ENCODE measurements at places on chromosomes 16 and 17. TPM values are rescaled to one million over a fixed set of nuclear protein-coding genes. Genes with fewer than 3 reads are reported as not detected.

TEX19 gene
- total RNA-seq: not detected

YBX2 gene
- total RNA-seq: 0.24 TPM

GRCh38 chr17:30920683-30921543 is 832 bp upstream of the ADAP2 start:
- DNase-seq: no peak

C1QL1 gene
- total RNA-seq: not detected

DPEP3 gene
- total RNA-seq: not detected

ANKRD40CL gene
- not detected for total RNA-seq

GRCh38 chr16:87721622-87722585 is 43.9 kb downstream of the KLHDC4 start:
- no peak for DNase-seq

C16orf96 gene
- 0.38 TPM for total RNA-seq

DNA sequence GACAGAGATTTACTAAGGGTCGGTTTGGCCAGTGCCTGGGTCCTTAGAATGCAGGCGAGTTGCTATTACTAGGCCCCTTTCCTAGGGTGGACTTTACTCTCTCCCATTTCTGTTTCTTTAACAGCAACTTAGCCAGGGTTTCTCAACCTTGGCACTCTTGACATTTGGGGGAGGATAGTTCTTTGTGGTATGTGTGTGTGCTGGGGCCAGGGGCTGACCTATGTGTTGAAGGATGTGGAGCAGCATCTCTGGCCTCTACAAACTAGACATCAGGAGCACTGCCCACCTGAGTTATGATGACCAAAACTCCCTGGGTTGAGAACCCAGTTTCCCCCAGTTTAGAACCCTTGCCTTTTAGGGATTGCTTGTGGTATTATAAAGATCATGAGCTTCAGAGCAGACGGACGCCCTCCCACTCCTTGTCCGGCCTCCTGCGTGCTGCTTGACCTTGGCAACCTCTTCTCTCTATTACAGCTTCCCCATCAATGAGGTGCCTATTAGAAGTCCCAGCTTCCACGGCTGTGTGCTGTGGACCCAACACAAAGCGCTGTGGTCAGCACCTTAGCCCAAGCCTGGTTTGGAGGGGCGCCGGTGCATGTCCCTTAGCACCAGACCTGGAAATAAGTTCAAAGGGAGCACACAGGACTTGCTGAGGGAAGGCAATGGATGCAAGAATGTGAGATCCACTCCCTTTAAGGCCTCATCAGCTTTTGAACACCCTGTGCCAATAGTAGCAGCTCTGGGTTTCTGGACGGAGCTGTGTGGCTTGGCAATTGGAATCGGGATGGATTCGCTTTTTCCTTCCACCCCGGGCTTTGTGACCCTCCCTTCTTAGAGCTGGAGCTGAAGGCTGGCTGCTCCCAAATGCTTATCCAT is 239.2 kb upstream of the MAF start:
- DNase-seq: no peak

- DNase-seq: no peak
These were observed 37.4 kb downstream of the AXIN2 start for GRCh38 chr17:65523853-65524664.

LGALS9B gene
- total RNA-seq: not detected

OR3A3 gene
- not detected for total RNA-seq

GRCh38 chr16:6964679-6965078 is 368.0 kb upstream of the RBFOX1 start:
- DNase-seq: no peak

DNA sequence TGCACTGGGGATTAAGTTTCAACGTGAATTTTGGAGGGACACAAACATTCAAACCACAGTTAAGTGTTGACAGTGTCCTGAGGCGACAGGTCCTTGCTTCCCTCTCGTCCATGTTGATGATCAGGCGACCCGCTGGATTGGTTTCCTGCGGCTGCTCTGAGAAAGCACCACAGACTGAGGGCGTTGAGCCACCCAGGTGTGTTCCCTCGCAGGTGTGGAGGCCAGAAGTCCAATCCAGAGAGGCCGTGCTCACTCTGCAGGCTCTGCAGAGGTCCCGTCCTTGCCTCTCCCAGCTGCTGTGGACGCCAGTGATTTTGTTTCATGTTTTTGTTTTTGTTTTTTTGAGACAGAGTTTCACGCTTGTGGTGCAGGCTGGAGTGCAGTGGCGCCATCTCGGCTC is 22.4 kb upstream of the CBX2 start:
- no peak for DNase-seq

- no peak for DNase-seq
These were observed 55.4 kb upstream of the ACSF3 start for GRCh38 chr16:89038221-89038721.

- DNase-seq: no peak
These were observed 167.9 kb downstream of the CCT6B start for GRCh38 chr17:34793231-34793908.

DNA sequence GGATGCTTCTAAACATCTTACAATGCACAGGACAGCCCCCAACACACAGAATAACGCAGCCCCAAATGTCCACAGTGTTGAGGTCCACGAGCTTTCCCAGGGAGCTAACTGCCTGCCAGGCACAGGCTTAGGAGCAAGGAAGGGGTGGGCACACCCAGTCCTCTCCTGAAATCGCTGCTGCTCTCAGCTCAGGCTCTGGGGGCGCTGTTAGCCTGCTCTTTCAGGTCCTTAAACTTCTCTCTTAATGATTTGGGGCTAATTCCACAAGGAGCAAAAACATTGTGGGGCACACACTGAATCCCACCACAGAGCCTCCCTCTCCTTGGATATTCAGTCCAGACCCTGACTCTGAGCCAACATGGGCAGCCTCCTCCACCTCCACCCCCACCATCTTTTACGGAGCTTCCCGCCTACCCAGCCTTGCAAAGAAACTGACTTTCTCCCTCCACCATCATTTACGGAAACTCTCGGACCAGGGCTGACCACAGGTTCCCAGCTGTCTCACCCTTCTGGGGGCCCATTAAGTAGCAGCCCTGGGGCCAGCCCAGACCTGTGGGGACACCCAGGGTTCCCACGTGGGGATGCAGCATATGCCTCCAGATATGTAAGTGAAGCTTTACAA is 1.1 kb downstream of the CD300H start:
- DNase-seq: peak; percentile 25

NACA2 gene
- not detected for total RNA-seq

DDX19B gene
- 25.3 TPM for total RNA-seq

C17orf50 gene
- total RNA-seq: not detected

ZNF469 gene
- 17.7 TPM for total RNA-seq

GRCh38 chr16:85936816-85937215 is 37.9 kb downstream of the IRF8 start:
- DNase-seq: peak; percentile 31

DNA sequence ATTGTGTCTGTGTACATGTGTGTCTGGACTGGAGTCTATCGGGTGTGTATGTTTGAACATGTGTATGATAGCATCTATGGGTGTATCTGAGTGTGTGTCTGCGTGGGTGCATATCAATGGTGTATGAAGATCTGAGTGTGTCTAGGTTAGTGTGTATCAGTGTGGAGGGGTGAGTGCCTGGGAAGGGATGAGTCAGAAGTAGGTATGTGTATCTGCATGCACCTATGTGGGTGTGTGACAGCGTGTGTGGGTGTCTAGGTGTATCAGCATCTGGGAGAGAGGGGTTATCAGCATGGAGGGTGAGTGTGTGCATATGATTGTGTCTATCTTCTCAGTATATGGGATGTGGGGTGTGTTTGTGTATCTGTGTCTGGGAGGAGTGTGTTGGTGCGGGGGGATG is 58.2 kb upstream of the LHX1 start:
- no peak for DNase-seq

GRCh38 chr17:31825961-31826691 is 32.9 kb downstream of the COPRS start:
- DNase-seq: no peak

MT1G gene
- total RNA-seq: 0.87 TPM

- peak; percentile 94 for DNase-seq
These were observed 15.9 kb downstream of the B9D1 start for GRCh38 chr17:19346351-19347255.

DCTN5 gene
- total RNA-seq: 110 TPM

DNA sequence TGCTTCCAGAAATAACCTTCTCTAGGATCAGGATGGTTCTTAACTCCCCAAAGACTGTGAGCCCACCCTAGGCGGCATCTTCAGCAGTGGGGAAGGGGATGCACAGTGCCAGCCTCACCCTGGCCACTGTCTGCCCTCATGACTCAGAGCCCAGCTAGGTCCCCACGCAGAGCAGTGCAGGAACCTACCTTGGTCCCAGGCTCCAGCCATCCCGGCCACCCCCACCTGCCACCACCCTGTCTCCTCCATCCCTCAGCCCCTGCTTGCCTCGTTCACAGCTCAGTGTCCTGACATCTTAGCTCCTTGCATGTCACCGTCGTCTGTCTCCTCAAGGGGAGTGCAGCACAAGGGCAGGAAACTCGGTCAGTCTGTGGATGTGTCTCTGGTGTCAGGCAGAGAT is 16.1 kb upstream of the KRTAP17-1 start:
- DNase-seq: no peak

- no peak for DNase-seq
These were observed 6.3 kb downstream of the ANKRD11 start for GRCh38 chr16:89484041-89484501.

NF1 gene
- total RNA-seq: 53.7 TPM

- DNase-seq: no peak
These were observed 75.2 kb upstream of the GSE1 start for GRCh38 chr16:85537795-85538401.

CIAO2B gene
- 75.6 TPM for total RNA-seq

DNA sequence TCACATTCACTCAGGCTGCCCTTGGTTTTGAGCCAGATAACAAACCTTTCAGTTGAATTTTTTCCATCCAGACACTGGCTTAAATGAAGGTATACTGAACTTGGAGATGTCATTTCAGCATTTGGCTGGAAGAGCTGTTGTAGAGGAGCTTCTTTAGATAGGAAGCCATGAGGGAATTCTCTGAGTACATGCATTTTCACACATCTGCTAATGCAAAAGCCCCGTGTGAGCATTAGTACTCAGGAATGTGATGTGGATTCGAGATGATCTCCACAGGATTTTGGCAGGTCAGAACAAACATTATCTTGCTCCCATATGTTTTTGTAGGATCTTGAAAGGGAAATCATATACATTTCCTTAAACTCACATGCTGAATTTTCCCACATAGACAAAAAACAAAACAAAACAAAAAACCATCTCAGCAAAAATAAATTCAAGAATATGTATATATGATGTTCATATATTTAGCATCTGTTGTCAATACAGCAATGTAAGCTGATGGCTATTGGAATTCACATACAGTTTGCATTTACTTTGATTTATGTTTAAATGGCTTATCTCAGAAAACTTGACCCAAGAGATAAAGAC is 277.2 kb upstream of the TBX2 start:
- DNase-seq: no peak

PSMB3 gene
- total RNA-seq: 166 TPM

TP53TG3D gene
- total RNA-seq: not detected

ATP2A3 gene
- total RNA-seq: 1.5 TPM

DNA sequence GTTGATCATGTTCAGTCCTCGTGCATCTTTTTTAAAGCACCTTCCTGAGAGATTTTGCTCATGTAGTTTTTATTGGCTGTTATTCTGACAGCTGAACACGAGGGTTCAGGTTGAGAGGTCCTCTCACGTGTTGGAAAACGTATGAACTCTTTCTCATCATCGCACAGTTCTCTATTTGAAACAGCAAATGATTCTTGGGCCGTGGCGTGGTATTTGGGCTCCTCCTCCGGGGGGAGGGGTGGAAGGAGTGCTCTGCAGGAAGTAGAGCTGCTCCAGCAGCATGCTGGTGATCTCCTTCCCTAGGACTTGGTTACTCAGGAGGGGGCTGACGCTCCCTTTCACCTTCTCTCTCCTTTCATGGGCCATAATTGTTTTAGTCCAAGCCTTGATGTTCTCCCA is 70.4 kb downstream of the KSR1 start:
- peak; percentile 44 for DNase-seq

DNA sequence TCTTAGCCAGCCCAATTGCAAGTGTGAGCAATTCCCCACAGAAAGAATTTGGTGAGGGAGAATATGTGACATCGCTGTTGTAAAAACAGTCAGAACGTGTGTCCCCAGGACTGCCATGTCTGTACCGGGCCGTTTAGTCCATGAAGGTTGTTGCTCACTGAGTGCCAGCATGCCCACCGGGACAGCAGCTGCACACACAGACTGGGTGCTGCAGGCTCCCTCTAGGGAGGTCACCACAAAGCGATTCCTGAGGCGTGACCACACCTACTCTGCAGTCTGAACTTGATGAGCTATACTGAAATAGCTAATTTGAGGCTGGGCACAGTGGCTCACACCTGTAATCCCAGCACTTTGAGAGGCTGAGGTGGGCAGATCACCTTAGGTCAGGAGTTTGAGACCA is 44.1 kb upstream of the ADORA2B start:
- DNase-seq: no peak

GRCh38 chr16:10846213-10846998 is 27.8 kb upstream of the TVP23A start:
- no peak for DNase-seq

DNA sequence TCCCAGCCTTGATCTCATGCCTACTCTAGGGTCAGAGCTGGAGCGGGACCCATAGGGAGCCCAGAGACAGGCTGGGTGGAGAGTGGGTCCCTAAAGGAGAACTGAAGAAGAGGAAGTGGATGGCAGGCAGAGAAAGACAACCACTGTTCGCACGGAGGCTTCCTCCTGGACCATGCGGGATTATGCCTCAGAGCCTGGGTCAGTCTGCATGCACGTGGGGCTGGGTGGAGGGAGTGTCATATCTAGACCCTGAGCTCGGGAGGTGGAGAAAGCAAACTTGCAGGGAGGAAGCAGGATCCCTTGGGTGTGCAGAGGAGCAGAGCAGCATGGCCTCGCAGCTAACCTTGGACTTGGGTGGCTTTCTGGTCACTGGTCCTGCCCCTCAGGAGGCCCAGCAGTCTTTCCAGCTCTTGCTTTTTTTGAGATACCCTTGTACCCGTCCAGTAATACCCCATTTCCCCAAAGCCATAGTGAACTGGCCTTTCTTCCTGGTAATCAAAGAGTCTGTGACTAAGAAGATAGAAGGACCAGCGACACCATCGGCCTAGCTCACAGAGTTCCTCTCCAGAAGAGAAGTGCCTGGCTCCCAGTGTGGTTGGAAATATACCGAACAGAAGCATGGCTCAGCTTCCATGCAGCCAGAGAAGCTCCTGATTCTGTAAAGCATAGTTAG is 344.2 kb downstream of the CPPED1 start:
- DNase-seq: no peak

MPO gene
- total RNA-seq: not detected
